ENCODE measurements at places on chromosomes 2 and 18.

DNA sequence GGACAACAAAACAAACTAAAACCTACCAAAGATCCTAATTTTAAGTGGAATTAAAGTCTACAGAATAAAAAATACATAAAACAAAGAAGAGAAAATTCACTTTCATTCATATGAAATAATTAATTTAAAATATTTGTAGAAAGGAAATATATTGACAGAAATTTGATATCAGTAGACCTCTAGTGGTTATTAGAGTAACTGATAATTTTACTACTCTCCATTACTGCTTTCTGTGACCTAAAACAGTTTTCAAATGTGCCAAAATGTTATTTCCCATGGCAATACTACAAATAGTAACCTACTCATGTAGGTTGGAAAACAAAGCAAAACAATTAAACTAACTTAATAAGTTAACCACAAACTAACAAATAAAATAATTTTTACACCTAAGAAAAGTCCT, 147.1 kb downstream of the NOL4 start:
- no peak for DNase-seq

GRCh38 chr2:62054916-62055450, 140.9 kb upstream of the B3GNT2 start:
- DNase-seq, result no peak

DNA sequence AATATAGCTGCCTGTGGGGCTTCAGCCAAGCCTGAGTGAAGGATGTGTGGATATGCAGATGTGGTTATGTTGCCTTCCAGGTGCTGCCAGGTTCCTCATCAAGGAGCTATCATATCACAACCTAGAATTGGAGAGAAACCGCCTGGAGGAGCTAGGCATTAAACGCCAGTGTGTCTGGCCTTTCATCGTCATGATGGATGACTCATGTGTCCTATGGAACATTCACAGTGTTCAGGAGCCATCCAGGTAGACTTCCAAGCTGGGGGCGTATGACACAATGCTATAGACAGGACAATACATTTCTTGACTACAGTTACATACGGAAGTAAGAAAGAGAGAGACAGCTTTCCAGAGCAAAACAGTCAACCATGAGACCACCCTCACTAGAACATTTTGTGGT, 86.8 kb downstream of the ESCO1 start:
- no peak for DNase-seq

- DNase-seq, result no peak
These were observed 120.3 kb downstream of the BCL11A start for GRCh38 chr2:60433018-60433596.

- no peak for DNase-seq
These were observed 222.0 kb downstream of the TMEM182 start for GRCh38 chr2:102983786-102984185.

DNA sequence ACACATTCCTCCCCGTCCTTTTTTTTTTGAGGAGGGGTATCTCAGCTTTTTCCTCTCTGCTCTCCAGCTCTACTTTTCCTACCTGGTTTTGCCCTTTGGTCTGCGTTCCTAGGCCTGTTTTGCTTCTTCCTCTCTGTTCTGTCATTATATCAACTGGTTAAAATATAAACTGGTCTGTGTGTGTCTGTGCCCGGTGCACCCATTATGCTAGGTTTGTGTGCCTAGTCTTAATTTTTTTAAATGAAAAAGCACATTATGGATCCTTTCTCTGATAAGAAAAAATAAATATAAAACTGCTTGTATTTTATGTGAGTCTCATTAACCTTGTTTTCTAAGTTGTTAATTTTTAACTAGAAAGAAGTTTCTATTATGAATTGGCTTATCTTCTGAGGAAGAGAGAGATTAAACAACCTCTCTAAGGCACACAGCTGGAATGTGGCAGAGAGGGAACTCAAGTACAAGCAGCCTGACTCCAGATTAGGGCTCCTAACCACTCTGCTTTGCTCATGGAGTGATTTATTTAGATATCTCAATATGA, 17.4 kb downstream of the SLC38A11 start:
- DNase-seq, result no peak

DNA sequence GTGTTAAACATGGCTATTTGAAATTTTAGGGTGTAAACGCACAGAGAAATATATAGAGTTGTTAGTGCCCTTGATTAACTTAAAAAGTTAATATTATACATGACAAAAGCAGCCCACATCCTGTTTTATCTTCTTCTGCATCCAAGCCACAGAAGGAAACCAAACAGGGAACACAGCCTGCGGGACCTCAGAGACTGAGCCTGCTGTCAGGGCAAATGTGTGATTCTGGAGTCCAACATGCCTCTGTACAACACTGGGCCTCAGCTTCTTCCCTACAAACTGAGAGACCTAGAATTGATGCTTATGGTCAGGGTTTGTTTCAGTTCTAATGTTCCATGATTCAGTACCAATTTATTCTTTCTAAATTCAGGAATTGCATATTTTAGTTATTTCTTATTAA, 404.7 kb downstream of the FBXO15 start:
- no peak for DNase-seq

GRCh38 chr2:233076749-233077148, 16.6 kb downstream of the INPP5D start:
- no peak for DNase-seq

- DNase-seq, result no peak
These were observed 1666.9 kb upstream of the CELF4 start for GRCh38 chr18:39232490-39232889.

DNA sequence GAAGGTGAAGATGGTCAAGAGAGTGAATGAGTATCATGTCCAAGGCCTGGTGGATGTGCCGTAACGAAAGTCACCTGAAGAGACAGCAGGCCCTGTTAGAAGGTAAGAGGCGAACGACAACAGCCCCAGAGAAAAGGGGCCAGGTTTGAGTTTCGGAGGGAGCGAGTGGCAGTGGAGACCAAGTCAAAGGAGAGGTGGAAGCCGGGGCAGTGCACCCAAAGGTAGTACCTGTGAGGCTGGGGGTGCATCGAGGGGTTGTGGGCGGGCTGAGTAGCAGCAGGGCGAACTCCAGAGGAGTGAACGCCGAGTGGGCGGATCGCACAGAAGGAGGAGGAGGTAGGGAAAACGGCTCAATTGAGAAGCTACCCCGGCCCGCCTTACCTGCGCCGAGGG, 358 bp downstream of the USP37 start:
- no peak for DNase-seq

- DNase-seq, result no peak
These were observed 19.9 kb upstream of the NEDD4L start for GRCh38 chr18:58024139-58024538.

DNA sequence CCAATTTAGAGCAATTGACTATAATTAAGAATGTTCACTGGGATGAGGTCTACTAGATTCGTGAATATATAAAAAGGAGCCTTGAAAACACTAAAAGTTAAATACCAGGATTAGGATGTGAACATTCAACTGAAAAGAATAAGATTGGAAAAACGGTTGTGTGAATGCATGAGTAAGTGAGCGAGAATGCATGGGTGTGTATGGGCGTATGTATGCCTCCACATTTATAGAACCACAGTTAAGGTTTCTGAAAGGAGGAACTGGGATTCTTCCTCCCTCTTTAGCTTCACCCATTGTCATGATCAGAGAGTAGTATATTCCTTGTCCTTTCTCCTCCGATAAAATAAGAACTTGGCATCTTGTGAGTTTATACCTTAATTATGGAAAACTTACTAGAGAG, 151.1 kb upstream of the UBE2E3 start:
- no peak for DNase-seq

DNA sequence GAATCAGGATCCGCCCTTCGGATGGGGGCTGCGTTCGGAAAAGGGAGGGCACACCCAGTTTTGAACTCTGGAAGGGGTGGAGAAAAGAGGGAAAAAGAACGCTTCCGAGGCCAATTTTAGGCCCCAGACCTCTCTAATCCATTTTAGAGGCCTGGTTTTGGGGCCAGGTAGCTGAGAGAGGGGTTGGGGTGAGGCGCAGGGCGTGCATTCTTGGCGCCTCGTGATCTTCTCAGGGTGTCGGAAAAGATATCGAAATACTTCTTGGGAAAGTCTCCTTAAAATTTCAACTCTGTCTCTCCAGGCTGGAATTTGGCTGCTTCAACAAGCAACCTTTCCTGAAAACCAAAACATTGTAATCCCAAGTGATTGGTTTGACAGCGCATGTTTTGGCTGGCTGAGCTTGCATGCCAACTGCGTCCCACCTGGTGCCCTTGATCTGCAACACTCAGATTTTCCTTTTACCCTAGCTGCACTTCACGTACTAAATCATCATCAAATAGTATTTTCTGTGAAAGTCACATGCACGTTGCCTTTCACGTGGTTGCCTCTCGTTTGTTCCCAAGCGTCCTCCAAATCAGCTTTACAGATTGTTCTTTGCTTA, 864 bp upstream of the XPO1 start:
- peak; percentile 42 for DNase-seq

- DNase-seq, result no peak
These were observed 36.8 kb upstream of the GPD2 start for GRCh38 chr2:156399224-156399949.

- DNase-seq, result no peak
These were observed 289.6 kb downstream of the PARD3B start for GRCh38 chr2:204834716-204835384.

DNA sequence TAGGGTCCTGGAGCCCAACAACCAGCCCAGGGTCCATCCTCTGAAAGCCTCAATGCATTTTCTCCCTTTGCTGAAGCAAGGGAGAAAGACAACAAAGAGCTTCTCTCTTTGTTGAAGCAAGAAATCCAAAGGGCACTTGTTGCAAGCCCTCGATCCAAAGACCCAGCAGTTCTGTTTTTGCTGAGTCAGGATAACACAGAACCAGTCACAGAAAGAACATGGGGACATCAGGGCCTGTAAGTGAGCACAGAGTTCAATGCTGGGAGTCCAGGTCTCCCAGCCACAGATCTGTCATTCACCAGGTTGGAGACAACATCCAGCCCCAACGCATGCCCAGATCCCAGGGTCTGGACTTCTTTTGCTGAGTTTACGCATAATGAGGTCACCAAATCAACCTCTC, 315.8 kb upstream of the KLHL29 start:
- no peak for DNase-seq

DNA sequence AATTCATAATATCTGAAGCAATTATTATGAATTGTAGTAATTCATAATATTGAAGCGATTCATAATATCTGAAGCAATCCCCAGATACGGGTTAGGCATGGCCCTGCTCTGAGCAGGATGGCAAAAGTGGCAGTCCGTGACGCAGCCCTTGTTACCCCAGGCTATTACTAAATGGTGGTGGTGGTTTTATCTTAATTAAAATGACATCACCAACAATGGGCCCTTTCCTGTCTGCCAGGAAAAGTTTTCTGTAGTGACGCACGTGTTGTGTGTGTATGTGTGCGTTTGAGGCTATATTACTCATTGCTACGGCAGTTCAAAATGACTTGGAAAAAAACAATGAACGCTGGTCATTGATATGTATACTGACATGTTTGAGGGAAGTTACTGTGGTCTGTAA, 10.6 kb upstream of the MOCOS start:
- no peak for DNase-seq

- no peak for DNase-seq
These were observed 244.3 kb downstream of the ETAA1 start for GRCh38 chr2:67641312-67642045.

DNA sequence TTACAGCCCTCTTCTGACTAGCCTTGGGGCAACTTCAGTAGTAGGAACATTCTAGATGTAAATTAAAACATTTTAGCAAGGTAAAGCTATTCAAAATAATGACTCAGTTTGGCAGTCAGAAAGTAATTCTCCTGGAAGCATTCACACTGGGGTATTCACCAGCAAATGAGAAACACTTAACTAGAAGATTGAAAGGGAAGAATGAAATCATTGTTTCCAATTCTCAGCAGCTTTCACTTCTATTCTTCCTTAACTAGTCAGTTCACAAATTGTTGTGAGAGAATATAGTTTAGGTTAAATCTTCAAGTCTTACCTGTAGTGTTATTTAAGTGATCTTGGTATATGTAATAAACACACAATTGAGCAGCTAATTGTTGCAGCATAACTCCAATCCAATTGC, 1135.6 kb upstream of the FAM98A start:
- DNase-seq, result no peak

- DNase-seq, result no peak
These were observed 14.5 kb downstream of the ZNF638 start for GRCh38 chr2:71346065-71346464.

DNA sequence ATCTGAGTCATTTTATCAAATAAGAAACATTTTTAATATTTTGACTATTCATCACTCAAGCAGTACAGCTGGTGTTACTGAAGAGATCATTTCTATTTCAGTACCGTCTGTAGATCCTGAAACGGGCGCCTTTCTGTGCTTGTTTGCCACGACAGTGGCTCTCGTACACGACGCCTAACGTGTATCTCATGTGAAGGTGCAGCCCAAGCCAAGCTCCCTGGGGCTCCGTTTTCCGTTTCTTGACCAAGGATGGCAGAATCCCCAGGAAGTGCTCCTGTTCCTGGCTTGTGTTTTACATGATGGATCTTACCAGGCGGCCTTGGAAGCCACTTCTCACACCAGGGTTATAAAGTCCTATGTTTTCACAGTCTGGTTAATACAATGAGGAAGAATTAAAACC, 320.6 kb downstream of the GBX2 start:
- no peak for DNase-seq

DNA sequence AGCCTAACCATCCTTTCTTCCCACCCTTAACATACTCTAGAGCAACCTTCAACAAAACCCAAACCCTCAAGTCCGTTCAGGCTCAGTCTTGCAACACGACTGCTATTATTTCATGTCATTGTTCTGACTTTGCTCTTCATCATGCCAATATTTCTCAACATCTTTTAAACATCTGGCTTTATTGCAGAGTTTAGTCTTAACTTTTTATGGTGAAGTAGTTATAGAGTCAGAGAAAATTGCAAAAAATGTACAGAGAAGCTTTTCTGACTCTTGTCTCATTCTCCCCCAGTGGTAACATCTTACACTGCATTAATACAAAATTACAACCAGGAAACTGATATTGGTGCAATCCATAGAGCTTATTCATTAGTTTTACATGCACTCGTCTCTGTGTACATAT, 3.9 kb downstream of the MARCO start:
- no peak for DNase-seq

GRCh38 chr2:33321236-33321771, 155.1 kb upstream of the RASGRP3 start:
- no peak for DNase-seq

GRCh38 chr2:3130889-3131635, 246.6 kb downstream of the EIPR1 start:
- DNase-seq, result no peak

DNA sequence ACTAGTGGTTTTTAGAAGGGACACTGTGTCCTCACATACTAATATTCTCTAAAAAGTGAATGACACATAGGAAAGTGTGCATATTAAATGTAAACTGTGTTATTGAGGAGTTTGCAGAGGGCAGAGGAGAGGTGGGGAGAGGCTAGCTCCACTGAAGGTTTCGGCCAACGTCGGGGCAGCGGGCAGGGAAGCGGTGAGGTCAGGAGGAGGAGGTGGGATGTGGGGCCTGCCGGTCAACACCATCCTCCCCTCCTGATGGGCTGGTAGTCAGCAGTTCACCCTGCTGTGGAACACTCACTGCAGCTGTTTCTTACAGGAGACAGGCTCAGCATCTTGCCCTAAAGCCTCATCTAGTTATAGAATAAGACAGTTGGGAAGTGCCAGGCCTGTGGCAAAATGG, 74.2 kb downstream of the ARHGEF4 start:
- DNase-seq, result no peak

- DNase-seq, result no peak
These were observed 111.5 kb downstream of the CYRIA start for GRCh38 chr2:16554060-16554583.
